ENCODE measurements at places on chromosomes 7 and 10.

GRCh38 chr10:107341281-107341680 is 176.8 kb upstream of the SORCS1 start:
- no peak for DNase-seq

DNA sequence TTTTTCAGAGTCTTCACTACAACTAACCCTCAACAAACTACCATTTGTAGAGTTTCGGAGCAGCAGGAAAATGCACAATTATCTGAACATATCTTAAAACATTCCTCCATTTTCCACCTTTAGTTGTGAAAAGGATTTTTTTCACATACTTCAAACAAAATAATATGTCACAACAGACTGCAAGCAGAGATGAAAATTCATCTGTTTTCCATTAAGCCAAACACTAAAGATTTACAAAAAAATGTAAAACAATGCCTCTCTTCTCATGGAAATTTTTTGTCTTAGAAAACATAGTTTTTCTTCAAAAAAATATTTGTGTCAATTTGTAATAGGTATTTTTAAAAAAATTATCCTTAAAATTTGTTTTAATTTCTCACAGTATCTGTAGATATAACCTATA is 98.9 kb downstream of the ARHGAP12 start:
- DNase-seq: no peak

DNA sequence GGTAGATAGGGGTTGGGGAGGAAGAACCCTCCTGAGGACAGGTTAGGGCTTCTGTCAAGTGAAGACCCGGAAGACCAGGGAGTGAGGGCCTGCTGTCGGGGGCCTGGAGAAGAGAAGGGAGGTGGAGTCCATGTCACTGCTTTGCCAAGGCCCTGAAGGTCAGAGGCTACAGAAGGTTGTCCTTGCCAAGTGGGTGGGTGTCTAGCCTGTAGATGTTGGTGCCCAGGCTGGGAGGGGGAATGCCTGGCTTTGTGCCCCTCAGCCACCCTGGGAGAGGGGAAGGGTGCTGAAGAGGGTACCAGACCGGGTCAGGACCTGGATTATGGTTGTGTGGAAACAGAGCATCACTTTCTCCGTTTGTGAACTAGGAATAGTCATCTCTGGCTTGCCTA is 67.2 kb upstream of the AQP1 start:
- DNase-seq: no peak

GRCh38 chr7:138299066-138299465 is 161.0 kb upstream of the TRIM24 start:
- peak; percentile 20 for DNase-seq
